ENCODE measurements at places on chromosomes 3 and 15.

- DNase-seq, result no peak
Measured at GRCh38 chr3:100900671-100901335, 92.4 kb downstream of the ABI3BP start.

- no peak for DNase-seq
Measured at GRCh38 chr3:186679151-186679550, 13.3 kb downstream of the HRG start.

GRCh38 chr15:88479169-88479568, 11.7 kb downstream of the MRPS11 start:
- no peak for DNase-seq

DNA sequence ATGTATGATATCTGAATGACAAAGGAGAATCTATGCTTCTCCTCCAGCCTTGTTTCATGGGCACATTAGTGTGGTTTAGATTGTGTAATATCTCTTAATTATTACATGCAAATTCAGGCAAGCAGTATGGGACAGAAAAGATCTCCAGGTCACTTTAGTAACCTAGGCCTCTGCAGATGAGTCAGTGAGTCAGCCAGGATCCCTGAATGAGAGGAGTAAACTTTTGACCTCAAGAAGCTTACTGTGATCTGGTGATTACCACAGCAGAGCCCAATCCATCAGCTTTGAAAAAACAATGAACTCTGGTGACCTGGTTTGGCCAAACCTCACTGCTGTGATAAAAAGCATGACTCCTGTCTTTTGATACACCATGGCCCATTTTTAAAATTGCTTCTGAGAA, 107.8 kb downstream of the LRRN1 start:
- DNase-seq, result no peak

DNA sequence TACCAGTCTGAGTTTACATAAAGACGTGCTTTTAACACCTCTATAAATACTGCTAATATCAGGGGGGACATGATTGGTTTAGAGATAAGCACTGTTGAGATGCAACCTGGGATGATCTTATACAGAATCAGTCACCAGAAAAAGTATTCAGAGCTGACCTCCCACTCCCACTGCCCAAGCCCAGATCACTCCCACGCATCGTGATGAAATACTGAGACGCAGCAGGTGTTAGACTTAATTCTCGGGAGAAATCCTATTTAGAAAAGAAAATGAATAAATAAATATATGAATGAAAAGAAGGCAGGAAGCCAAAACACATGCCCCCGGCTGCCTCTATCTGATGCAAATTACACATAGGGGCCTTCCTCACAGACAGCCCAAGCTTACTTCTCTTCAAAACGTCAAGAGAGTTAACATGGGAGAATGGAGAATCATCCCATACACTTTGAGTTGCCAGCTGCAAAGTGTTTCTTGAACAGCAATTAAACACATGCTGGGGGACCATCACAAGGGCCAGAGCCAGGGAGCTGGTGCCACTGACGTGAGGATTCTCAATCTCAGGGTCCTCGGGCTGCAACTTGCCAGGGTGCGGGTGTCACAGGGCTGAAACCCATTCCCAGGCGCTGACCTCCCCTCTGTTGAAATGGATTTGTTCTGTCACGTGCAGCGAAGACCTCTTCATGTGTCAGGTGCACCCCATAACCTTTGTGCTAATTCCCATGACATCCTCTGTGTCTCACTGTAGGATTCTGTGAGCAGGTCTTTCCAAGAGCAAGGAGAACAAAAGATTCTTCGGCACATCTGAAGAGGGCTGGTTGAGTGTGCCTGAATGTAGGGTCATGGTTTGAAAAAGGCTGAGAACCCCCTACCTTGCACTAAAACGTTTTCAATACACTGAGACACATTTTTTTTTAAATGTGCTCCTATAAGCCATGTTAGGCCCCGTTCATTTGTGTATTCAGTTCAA, 764.2 kb upstream of the ARRDC4 start:
- no peak for DNase-seq

- DNase-seq, result peak; percentile 55
Measured at GRCh38 chr3:129282727-129283327, 4.2 kb downstream of the HMCES start.

DNA sequence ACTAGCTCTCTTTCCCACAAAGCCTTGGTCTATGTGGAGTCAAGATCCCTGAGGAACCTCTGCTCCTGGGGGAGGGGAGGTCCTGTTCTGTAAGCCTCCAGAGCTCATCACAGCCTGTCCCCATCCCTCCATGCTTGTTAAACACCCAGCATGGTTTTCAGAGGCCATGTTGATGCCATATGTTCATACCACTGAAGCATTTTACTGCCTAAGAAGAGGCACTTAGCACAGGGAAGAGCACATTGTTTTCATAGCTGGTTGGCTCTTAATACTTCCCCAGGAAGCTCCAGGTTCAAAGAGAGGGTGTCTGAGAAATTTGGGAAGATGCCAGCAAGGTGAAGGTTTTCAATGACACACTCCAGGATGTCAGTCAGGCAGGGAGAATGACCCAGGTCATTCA, 25.6 kb downstream of the CPNE4 start:
- DNase-seq, result no peak

- no peak for DNase-seq
Measured at GRCh38 chr3:64578062-64578770, 109.6 kb downstream of the ADAMTS9 start.

GRCh38 chr15:43521419-43521818, 4.0 kb downstream of the MAP1A start:
- no peak for DNase-seq

- no peak for DNase-seq
Measured at GRCh38 chr3:39644176-39644575, 165.2 kb upstream of the MYRIP start.

DNA sequence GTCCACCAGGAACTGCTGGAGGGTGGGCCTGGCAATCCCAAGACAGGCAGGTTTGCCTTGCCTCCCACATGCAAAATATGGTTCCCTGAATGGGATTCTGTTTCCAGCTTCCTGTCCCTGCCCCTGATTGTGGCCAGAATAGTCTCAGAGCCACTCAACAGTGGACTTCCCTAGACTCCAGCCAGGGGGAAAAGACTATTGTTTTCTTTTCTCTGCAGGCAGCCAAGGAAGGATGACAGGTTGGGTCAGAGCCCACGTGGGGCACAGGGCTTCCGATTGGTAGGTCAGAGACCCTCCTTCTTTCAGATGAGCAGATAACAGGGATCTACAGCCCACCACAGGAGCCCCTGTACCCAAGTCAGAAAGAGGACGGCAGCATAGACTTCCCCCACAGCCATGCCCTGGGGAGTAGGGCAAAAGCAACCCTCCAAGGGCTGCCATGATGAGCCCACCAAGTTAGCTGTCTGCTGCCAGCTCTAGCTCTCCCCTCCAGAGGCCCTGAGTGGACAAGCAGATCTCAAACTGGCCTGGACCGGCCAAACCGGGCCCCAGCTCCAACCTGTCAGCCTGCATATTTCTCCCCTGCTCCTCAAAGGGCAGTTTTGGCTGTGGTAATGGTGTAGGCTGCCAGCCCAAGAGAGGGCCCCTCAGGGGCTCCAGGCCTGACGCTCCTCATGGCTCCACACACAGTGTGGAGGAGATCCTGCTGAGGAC, 6.4 kb downstream of the TLR9 start:
- DNase-seq, result no peak

DNA sequence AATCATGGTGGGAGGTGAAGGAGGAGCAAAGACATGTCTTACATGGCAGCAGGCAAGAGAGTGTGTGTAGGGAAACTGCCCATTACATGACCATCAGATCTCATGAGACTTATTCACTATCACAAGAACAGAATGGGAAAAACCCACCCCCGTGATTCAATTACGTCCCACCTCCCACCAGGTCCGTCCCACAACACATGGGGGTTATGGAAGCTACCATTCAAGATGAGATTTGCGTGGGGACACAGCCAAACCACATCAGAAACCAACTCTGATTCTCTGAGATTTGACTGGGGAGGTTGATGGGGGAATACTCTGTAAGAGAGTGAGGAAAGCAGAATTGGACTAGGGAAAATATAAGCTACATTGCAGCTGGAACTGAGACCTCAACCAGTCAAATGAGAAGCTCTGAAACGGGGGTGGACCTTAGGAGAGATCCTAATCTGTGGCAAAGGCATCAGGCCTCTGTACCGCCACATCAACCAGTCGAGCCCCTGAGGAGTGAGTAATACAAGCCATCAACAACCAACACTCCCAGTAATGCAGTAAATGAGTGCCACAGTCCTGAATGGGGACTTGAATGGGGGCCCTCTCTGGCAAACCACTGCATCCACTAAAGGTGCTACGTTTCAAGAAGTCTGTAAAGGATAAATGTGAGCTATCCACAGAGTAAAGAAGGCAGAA, 207.9 kb upstream of the GADL1 start:
- no peak for DNase-seq

GRCh38 chr15:77530576-77530975, 102.1 kb downstream of the LINGO1 start:
- no peak for DNase-seq

DNA sequence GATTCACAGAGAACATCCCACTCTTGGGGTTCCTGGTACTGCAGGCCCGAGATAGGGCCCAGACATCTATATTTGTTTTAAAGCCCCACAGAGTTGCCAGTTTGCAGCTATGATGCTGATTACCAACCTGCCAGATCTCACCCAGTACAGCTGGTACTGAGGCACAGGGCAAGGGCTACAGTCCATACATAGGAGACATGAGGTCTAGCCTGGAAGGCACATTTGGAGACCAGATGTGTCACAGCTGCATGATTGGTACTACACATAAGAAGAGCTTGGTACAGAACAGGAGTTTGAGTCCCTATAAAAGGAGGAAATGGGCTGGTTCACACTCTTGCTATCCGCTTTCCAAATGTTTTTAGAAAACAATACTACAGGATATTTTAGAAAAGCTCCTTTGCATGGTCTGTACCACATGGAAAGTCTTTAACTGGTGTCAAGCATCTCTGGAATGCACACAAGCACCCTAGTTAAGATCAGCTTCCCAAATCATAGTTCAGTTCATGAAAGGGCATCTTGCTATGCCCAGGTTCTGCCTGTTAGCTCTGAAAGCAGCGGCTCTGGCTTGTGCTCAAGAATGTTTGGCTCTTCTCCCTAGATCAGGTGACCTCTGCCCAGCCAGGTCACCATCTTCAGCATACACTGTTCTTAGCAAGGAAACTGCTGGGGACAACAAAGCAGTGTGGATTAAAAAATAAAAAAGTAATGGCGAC, 20.6 kb downstream of the MTMR14 start:
- DNase-seq, result no peak

GRCh38 chr15:96410175-96411055, 79.9 kb downstream of the NR2F2 start:
- no peak for DNase-seq

GRCh38 chr3:122481390-122481789, 33.3 kb downstream of the KPNA1 start:
- DNase-seq, result no peak

DNA sequence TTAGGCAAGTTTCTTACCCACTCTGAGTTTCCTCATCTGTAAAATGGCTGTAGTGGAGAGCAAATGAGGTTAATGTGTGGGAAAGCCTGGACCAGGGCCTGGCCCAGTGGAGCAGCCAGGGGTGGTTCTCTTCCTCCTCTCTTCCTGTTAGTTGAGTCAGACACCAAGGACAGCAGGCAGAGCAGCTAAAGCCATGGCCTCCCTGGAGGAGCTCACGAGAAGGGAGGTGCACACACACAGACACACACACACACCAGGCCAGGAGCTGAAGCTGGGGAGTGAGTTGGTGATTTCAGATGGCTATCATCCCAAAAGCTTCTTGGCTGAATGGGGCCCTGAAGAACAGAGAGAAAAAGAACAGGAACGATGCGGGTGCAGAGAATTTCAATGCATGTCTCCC, 33.2 kb upstream of the TSPAN3 start:
- DNase-seq, result no peak

DNA sequence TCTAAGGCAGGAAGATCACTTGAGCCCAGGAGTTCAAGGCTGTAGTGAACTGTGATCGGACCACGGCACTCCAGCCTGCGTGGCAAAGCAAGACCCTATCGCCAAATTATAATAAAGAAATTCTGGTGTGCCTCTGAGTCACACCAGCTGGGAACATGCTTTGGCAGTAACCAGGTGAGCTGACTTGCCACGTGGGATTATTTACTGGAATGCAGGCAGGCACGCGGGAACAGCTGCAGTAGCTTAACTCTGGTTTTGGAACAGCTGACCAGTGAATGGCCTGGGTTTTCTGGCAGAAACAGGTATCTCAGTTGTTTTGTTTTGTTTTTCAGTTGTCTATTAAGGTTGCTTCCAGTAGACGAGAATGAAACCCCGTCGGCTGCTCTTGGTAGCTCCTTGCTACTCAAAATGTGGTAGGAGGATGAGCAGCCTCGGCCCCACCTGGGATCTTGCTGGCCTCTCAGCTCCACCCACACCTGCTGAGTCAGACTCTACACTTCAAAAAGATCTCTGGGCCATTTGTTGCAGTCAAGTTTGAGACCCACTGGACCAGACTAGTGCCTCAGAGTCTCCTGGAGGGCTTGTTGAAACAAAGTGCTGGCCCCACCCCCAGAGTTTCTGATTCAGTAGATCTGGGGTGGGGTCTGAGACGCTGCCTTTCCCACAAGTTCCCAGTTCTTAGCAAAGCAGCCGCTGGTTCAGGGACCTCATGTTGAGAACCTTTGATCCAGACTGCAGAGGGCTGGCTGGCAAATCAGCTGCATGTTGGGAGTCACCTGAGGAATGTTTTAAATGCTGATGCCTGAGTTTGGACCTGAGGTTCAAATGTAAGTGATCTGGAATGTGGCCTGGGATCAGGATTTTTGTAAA, 26.6 kb downstream of the IDH2 start:
- DNase-seq, result no peak

DNA sequence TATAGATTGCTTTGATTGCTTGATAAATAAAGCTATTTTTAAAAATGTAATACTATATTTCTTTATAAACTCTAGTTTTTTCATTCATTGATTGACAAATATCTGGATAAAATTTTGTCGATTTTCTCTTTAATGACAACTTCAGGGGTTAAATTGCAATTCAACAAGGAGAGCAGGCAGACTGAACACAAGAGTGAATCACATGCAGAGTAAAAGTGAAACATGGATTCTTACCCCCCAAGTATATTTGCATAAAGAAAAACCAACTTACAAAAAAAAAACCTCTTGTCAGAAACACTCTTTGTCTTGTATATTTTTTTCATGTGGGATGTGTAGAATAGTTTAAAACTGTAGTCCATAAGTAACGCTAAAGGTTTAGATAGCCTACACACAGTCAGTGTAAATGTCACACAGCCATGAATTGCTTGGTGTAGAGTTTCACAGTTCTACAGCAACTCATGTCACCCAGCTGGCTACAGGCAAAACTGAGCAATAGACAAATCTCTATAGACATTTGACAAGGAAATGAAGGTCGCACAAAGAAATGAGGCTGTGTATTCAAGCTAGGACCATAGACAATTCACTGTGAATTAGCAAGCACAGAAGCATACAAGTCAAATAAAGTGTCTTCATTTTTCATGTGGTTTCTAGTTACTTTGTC, 141.6 kb downstream of the THRB start:
- DNase-seq, result no peak

GRCh38 chr3:31345581-31345980, 187.1 kb upstream of the STT3B start:
- DNase-seq, result no peak

- no peak for DNase-seq
Measured at GRCh38 chr3:4818986-4819693, 160.1 kb upstream of the BHLHE40 start.

- no peak for DNase-seq
Measured at GRCh38 chr3:79651536-79652065, 116.2 kb downstream of the ROBO1 start.

GRCh38 chr3:127365163-127365798, 77.4 kb upstream of the PRR20G start:
- no peak for DNase-seq

- DNase-seq, result no peak
Measured at GRCh38 chr3:142890592-142890991, 1.7 kb upstream of the PCOLCE2 start.

GRCh38 chr3:112389961-112390360, 57.0 kb downstream of the CD200 start:
- DNase-seq, result no peak

Measured in CD4-positive, alpha-beta T cell treated with Interleukin-12 subunit alpha and Interleukin-12 subunit beta, for 1 hour (primary cell).